ENCODE measurements at places on chromosomes 11 and 22.
A peak's percentile ranks its signal among the peaks of the same experiment; 100 is the strongest.

DNA sequence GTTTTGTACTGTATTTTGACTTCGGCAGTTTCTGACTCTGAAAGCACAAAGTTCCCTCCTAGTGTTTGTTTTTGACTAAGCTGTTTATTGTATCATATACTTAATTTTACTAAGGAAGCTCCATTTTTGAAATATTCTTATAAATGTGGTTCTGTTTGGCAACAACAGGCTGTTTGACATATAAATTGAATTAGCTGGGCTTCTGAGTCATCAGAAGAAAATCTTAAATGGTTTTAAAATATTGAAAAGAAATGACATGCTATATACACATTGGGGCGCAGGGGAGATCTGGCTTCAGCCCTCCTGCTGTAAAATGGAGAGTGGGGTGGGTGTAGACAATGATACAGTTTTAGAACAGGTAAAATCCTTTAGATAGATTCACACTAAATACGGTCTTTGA, 38.6 kb downstream of the SHISA8 start:
- no peak for DNase-seq

DNA sequence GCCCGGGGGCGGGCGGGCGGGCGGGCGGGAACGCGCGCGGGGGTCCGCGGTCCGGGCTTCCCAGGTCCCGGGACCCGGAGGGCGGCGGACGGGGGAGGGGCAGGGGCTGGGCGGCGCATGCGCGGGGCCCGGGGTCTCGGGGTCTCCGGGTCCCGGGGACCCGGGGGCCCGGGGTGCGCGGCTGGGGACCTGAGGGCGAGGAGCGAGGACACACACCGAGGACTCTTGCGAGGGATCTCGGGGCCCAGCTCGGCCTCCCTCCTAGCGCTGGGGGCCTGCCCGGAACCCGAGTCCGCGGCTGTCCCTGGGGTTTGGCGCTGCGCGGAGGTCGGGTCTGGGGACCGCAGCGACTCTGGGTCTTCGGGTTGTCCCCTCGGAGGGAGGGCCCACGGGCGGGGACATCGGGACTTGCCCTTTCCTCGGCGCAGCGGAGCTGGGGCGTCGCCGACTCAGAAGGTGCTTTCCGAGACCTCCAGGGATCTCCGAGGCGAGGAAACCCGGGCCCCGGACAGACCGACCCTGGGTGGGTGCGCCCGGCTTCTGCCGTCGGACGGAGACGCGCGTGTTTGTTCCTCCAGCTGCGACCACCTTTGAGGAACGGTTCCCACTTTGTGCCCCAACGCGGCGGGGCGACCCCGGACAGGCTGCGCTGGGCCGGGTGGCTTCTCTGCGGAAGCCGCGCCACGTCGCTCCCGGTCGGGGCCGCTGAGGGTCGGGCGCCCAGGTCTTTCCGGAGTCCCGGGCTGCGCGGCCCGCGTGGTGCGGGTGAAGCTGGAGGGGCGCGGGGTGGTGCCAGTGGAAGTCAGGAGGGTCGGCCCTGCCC, 540 bp downstream of the PPARA start:
- DNase-seq: peak; percentile 40

- no peak for DNase-seq
Observed at GRCh38 chr11:57191311-57192219, 9.8 kb downstream of the LRRC55 start.

DNA sequence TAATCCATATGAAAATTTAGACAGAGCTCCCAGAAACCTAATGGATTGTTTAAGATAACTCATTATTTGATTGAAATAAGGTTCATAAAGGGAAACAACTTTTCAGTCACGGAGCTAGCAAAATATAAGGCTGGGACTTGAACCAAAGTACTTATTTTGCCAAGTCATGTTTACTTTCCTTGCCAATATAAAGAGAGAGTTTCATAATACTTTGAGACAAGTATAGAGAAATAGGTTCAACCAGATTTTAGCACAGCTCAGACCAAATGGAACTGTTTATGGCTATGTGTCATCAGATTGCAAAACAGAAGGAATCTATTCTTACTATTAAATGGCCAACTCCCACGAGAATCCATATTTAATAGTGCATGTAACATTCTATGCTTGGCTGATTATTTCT, 1517.5 kb upstream of the TENM4 start:
- no peak for DNase-seq

- no peak for DNase-seq
Observed at GRCh38 chr11:2929531-2929949, 320 bp upstream of the PHLDA2 start.

- no peak for DNase-seq
Observed at GRCh38 chr11:132962041-132962440, 570.3 kb downstream of the OPCML start.

GRCh38 chr11:115712296-115712695, 208.1 kb upstream of the CADM1 start:
- DNase-seq: no peak

DNA sequence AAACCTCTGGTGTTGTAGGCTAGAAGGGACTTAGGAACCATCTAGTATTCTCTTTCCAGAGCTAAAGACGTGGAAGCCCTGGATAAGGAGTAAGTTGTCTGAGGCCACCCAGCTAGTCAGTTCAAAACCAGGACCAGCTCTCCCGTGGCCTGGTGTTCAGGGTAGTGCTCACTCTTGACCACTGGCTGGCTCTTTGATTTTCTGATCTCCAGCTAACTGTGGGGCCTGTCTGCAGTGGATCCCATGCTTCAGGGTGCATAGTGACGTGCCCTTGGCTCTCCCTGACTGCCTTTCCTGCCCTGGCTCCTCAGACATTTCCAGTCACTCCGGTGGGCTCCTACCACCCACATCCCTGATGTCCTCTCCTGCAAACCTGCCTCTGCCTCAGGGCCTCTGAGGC, 1.3 kb downstream of the CLMP start:
- DNase-seq: no peak

DNA sequence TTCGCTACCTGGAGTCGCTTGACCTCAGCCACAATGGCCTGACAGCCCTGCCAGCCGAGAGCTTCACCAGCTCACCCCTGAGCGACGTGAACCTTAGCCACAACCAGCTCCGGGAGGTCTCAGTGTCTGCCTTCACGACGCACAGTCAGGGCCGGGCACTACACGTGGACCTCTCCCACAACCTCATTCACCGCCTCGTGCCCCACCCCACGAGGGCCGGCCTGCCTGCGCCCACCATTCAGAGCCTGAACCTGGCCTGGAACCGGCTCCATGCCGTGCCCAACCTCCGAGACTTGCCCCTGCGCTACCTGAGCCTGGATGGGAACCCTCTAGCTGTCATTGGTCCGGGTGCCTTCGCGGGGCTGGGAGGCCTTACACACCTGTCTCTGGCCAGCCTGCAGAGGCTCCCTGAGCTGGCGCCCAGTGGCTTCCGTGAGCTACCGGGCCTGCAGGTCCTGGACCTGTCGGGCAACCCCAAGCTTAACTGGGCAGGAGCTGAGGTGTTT, 12.8 kb downstream of the TSKU start:
- DNase-seq: no peak
